Pulmonary artery endothelial cell (primary cell): ENCODE measurements at places on chromosomes 3 and 15. TPM values are rescaled to one million over a fixed set of nuclear protein-coding genes. Genes with fewer than 3 reads are reported as not detected.
A peak's percentile ranks its signal among the peaks of the same experiment; 100 is the strongest.

GP5 gene
- total RNA-seq = 0.07 TPM in 2 replicates

GASK1A gene
- under 0.01 and 0.04 TPM in 2 replicates for total RNA-seq

SENP5 gene
- total RNA-seq = 44.5 and 51.4 TPM in 2 replicates

TGM4 gene
- total RNA-seq = 0.14 and 0.26 TPM in 2 replicates

SV2B gene
- total RNA-seq = not detected in 2 replicates

SYNPR gene
- total RNA-seq = not detected in 2 replicates

CHRD gene
- 0.11 and 0.20 TPM in 2 replicates for total RNA-seq

- no peak for DNase-seq
These were observed 116.1 kb downstream of the IMPG2 start for GRCh38 chr3:101204246-101204645.

DNA sequence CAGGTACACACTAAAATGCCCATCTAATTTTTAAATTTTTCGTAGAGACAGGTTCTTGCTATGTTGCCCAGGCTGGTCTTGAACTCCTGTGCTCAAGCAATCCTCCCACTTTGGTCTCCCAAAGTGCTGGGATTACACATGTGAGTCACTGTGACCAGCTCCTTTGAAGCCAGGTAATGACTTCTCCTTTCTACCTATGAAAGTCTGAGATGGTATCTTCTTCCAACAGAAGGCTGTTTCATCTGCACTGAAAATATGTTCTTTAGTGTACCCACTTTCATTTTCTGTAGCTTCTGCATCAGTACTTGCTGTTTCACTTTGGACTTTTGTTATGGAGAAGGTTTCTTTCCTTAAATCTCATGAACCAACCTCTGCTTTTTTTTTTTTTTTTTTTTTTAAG is 8.8 kb downstream of the OIP5 start:
- no peak for DNase-seq

DNA sequence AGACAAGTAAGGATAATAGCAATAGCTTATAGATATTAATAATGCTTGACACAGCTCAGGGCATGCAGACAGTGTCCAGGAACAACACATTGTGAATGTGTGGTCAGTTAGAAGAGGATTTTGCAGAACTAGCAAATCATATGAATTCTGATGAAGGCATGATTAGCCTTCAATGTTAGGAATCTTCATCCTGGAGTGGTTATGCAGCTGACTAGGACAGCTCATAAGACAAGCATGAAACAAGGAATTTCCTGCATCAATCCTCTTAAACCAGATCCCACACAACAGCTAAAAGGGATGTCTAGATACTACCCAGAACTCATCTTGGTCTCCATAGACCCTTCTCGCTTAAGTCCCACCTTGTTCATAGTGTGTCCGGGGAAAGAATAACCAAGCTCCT is 499.0 kb upstream of the ATP11B start:
- DNase-seq = no peak

GRCh38 chr3:51243924-51244323 is 141.2 kb upstream of the MANF start:
- DNase-seq = no peak

- DNase-seq = no peak
These were observed 49.2 kb upstream of the LRRFIP2 start for GRCh38 chr3:37223576-37223975.

DNA sequence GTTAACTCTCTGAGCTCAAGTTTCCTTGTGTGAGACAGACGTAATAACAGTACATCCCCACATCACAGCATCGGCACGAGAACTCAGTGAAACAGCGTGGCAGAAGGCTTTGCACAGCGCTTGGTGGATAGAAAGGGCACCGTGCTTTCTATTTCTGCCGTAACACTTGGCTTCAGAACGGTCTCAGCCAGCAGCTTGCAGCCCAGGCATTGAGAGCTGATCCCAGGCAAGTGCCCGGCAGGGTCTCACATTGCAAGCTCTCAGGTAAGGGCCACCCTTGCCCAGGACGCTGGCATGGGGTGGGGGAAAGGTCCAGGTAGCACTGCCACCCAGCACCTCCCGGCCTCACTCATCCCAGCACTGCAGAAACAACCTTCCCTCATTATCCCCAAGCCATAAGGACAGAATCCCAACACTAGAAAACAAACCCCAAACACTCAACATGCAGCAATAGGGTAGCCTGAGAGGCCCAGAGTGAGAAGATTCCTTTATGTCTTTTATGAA is 70.5 kb upstream of the ITGA11 start:
- no peak for DNase-seq

GRCh38 chr15:70258369-70259027 is 160.8 kb upstream of the TLE3 start:
- DNase-seq = no peak

DNA sequence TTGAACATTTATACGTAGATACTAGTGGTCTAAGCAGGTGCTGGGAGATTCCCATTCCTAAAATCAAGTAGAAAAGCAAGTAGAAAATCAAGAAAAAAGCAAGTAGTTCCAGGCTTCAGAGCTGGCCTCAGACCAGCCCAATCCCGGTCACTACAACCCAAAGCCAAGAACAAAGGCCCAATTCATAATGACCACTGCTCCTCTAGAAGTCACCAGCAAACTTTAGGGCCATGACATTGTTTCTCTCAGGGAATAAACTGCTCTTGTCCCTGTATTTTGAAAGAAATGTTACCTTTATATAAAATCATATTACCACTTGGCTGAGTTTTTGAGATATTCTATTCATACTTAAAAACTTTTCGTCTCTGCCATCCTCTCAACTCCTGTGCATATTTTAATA is 106.3 kb upstream of the IL12A start:
- DNase-seq = no peak

GRCh38 chr15:99051308-99051707 is 43.7 kb upstream of the PGPEP1L start:
- no peak for DNase-seq

DNA sequence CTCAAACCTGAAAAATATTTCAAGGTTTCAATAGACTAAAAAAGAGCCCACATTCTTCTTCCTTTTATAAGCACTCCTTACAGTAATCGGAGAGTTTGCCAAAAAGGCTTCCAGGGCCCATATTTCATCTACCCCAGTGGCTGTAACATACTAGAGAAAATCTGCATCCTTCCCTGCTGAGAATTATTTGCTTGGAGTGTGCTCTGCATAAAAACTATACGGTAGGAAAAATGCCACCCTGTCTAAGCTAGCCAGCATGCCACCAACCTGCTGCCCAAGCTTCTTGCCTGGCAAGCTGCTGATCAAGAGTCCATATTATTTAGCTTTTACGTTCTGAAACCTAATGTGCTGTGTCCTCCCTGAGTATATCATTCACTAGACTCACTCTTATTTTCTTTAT is 107.1 kb downstream of the FGF12 start:
- no peak for DNase-seq

DNA sequence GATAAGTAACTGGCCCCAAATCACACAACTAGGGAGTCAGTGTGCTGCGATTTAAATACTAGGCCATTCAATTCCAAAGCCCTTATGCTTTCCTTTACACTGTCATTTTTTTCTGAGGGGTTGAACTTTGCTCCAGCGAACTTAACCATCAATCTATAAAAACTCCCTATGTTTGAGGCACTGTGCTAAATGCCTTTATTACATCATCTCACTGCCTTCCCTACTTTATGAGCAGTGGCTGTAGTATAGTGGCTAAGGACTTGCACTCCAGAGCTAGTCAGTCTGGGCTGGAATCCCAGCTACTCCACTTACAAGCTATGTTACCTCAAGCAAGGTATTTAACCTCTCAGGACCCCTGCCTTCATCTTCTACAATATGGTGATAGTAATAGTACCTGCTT is 26.9 kb upstream of the WDR72 start:
- DNase-seq = no peak

DNA sequence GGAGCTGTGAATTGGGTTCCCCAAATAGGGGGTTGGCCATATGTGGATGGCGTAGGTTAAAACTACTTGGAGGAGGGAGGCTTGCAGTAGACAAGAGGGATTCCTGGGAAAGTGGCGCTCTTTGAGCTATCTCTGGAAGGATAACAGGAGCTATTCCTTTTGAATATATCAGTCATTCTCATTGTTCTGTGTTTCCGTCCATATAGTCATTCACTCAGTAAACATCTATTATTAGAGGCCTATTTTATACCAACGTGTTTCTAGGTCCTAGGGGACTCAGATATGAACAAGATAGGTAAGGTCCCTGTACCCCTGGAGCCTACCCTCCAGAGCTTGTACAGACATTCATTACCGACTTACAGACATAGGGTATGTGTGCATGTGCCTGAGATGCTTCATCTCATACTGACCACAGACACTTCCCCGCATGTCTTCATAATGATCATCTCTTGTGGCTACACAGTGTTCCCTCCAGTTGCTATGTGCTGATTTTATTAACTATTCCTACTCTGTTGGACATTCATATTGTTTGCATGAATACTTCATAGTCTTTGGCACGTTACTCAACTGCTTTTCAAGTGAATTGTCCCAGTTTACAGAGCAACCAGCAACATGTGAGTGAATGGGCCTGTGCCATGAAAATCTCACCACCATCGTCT is 55.8 kb upstream of the VILL start:
- DNase-seq = no peak

GRCh38 chr3:5053021-5053831 is 68.9 kb upstream of the ARL8B start:
- no peak for DNase-seq

DNA sequence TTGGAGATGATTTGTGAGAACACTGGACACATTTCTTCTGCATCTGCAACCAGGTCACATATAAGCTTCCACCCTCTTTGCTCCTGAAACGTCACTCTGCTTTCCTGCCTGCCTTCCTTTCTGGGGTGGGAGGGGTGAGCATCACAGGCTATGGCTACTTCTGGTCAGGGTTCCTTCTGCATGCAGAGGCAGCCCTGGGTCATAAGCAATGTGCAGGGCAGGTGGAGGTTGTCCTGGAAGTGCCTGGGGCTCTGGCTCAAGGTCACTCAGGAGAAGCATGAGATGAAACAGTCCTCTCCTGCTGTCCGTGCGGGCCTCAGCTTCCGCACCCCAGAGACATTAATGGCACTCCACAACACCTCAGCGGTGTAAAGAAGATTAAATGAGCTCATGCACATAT is 15.1 kb downstream of the SLC6A20 start:
- DNase-seq = no peak

DNA sequence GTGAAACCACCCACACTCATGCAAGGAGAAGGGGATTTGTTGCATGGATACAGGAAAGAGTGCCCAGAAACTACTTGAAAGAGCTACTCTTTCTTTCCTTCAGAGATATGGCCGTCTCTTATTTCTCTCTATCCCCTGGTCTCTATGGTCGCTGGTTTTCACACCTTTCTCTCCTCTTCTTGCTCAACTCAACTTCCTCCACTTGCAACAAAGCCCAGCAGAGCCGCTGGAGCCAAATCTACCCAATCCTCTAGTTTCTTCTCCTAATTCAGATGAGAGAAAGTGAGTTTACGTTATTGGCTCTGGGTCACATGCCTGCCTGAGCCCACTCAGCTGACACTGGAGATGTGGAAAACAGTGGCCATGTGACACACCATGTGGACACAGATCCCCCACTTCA is 215.2 kb downstream of the OSBPL10 start:
- no peak for DNase-seq

DNA sequence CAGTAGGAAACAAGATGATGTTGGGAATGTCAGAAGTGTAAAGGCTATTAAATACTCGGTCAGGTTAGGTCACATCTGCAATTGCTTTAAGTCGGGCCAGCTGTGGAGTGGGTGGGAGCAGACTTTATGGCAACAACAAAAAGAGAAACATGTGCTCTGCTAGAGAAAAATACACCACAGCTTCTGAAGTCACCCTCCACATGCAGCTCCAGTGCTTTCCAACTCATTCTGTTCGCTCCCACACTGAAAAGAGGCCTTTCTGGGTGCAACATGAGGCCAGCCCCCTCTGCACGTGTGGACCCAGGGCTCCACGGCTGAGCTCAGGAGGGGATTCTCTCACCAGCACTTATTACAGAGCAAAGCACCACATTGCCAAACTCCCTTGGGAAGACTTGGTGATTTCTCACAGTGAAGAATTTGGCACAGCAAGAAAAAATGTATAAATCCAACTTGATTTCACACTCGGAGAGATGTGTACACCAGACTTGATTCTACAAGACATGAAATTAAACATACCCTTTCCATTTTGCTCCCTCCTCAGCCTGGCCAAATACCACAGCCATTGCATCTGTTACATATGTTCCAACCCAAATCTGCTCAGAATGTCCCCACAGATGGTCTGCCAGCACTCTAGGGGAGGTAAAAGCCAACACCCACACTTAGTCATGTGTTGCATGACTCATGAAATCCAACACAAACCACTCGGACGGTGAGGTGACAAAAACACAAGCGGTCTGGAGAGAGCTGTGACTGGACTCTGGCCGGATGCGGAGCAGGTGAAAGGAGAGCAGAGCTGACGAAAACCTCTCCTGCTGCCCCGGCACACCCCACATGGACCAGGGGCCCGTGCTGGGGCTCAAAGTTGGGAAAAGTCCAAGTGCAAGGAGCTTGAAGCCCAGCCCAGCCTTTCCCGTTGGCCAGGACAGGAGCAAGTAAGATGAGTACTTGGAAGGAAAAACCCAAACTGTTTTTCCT is 74.6 kb downstream of the ITGB5 start:
- no peak for DNase-seq

GRCh38 chr3:58998476-58999117 is 51.2 kb downstream of the CFAP20DC start:
- DNase-seq = peak; percentile 39

DNA sequence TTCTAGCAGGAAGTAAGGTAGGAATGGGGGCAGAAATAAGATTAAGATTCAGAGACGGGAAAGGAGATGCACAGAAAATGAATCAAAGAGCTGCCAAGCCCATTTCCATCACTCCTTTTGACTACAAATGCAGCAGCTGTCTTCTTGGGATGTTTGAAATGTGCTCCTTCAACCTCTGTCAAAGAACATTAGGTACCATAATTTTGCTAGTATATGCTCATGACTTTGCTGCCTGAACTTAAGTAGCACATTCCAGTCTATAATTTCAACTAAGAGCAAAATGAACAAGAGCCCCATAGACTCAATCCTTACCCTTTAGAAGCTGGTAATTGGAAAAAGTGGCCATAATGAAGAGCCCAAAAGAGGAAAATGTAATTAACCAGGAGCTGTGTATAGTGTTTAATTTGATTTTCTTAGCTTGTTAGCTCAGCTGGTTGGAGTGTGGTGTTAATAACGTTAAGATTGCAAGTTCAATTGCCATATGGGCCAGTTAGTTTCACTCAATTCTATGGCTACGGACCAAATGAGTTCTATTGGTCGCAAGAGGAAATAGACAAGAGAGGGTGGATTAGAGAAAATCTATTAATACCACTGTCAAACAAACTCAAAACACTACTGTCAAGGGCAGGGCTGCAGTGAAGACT is 349.9 kb downstream of the ZBBX start:
- no peak for DNase-seq

GRCh38 chr3:186965141-186965879 is 35.0 kb downstream of the ST6GAL1 start:
- DNase-seq = no peak

DNA sequence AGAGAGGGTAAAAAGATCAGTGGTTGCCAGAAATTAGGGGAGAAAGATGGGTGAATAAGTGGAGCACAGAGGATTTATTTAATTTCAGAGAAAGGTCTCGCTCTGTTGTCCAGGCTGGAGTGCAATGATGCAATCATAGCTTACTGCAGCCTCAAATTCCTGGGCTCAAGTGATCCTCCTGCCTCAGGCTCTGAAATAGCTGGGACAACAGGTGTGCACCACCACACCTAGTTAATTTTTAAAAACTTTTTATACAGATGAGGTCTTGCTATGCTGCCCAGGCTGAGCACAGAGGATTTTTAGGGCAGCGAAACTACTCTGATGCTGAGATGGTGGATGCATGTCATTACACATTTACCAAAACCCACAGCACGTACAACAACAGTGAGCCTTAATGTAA is 20.9 kb upstream of the TLE3 start:
- no peak for DNase-seq
